ENCODE measurements at places on chromosomes 3 and 15.
A peak's percentile ranks its signal among the peaks of the same experiment; 100 is the strongest.

GRCh38 chr3:147755310-147755709 is 346.1 kb downstream of the ZIC1 start:
- no peak for DNase-seq

DNA sequence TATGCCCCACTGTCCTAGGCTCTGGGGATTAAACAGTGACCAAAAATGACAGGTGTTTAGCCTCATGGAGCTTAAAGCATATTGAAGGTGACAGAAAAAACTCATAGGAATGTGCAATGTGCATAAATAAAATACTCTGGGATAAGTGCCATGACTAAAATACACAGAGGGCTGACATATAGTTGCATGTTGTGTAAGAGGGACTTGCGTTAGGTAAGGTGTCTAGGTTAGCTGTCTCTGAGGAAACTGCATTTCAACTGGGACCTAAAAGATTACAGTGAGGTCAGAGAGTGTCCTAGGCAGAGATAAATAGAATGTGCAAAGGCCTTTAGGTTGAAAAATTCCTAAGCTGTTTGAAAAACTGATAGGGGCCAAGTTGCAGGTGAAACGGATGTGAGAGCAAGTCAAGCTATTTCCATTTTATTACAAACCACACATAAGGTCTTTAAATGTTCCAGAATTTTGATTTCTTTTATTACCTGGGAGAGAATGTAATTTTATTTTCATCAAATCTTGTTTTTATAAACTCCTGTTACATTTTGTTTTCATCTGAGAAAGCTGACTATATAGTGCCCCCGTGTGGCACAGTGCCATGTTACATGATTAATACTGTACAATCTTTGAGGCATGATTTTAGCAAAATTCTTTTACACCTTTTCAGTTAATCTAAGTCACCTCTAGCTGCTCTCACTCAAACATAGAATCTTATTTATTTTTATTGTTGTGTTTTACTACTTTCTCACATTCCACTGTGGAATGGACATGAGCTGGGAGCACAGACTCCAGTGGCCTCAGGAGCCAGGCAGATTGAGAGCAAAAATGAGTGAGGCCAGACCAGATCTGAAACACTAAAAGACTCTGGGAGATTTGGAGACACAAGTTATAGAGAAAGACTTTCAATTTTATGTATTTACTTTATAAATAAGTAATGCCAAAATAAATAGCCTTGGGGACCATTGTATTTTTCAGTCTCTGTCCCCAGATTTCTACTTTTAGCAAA is 259.6 kb upstream of the ZNF717 start:
- no peak for DNase-seq

GRCh38 chr3:138984816-138985215 is 21.3 kb downstream of the PRR23A start:
- no peak for DNase-seq

DNA sequence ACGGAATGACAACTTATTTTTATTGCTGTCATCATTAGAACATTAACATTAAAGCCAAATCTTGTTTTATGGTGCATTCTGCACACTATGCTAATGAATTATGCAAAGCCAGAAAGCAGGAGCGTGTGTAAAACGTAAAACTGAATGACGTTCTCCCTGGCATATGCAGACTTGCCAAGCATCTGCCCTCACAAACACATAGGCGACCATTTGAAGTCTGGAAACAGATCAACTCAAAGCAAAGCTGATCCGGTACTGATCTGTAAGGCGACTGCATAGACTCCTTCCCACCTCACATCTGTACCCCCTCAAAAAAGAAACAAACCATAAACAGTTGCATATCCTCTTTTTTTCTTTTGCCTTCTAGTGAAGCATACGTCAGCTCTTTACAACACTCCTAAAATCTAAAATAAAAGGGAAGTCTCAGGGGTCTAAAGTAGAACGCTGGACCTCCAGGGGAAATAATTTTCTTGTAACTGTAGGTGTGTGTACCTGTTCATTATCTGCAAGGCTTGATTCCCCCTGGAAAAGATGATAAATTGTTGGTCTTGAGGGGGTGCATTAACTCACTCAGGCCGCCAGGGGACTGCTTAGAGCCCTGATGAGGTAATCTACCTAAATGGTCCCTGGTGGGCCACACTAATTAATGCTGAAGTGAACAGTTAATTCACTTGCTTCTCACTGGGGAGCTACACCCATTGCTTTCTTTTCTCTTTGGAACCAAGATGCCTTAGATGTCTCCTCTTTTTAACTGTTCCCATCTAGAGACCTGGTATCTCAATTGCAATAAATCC is 231.4 kb downstream of the CDIN1 start:
- no peak for DNase-seq

- peak; percentile 8 for DNase-seq
Measured at GRCh38 chr15:71443538-71443937, 328.3 kb downstream of the THSD4 start.

DNA sequence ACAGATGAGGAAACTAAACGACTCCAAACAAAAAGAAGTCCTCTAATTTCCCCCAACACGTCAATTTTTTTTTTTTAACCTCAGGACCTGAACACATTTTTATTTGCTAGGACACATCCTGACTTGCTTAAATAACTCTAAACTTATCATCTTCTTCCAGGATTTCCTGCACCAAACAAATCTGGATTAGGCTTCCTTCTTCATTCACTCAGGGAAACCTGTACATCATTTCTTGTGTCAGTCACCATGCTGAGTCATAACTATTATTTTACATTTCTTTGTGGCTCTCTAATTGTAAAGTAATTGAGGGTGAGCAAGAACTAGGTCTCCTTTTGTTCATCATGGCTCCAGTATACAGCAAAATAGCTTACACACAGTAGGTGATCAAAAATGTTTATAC is 433.4 kb upstream of the GBE1 start:
- no peak for DNase-seq

GRCh38 chr3:34109846-34110245 is 311.4 kb downstream of the PDCD6IP start:
- no peak for DNase-seq

- no peak for DNase-seq
Measured at GRCh38 chr15:33067456-33067855, 127.1 kb downstream of the FMN1 start.

DNA sequence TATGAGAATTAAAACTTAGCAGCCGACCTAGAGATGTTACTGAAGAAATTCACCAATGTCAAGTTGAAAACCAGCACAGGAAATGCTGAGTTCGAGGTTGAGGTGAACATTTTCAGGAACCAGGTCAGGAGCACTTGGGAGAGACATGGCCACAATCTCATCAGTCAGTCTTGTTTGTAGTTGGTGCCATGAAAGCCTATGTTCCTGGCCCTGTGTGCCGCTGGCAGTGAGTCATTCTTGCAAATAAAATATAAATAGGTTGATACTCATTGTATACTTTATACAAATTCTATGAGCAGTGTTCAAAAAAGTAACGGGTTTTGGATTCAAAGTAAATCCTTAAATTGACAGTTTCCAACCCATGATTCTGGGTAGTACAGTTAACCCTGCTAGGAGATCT is 1.5 kb upstream of the FSIP1 start:
- DNase-seq = no peak

- DNase-seq = no peak
Measured at GRCh38 chr15:61318301-61318700, 89.2 kb upstream of the RORA start.

- no peak for DNase-seq
Measured at GRCh38 chr3:159917141-159917540, 71.5 kb upstream of the IL12A start.

GRCh38 chr3:6526861-6527260 is 334.1 kb upstream of the GRM7 start:
- DNase-seq = no peak

GRCh38 chr3:109903100-109903499 is 565.8 kb upstream of the DPPA4 start:
- no peak for DNase-seq

- DNase-seq = no peak
Measured at GRCh38 chr15:68258692-68259091, 18.9 kb upstream of the FEM1B start.

DNA sequence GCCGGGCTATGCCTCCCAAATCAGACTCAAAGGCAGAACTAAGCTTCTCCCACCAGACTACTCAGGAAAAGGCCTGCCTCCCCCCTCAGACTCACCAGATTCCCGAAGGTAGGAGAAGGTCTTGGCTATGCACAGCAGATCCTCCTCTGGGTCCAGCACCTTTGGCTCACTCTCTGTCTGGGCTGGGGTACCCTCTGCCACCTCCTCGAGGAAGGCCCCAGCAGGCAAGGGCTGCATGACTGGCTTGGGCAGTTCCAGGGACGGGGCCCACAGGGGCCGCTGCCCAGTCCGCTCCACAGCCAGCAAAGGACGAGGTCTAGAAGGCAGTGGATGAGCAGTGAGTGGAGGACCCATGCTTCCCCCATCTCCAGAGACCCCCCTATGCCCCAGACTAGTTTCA is 3.3 kb downstream of the CISH start:
- no peak for DNase-seq

DNA sequence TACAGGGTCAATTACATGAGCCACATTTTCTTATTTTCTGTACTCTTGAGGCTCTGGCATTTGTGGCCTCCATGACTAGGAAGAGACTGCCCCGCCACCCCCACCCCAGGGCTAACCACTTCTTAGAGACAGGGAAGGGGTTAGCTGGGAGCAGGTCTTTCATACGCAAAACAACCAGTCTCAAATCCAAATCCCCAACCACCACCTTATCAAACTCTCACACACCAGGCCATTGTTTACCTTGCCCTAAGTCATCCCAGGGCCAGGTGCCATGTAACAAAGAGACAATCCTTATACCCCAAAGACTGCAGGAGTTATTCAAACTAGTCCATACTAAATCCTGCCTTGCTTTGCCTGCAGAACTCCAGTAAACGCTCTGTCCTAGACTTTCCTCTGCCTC is 77.8 kb downstream of the B3GNT5 start:
- no peak for DNase-seq

DNA sequence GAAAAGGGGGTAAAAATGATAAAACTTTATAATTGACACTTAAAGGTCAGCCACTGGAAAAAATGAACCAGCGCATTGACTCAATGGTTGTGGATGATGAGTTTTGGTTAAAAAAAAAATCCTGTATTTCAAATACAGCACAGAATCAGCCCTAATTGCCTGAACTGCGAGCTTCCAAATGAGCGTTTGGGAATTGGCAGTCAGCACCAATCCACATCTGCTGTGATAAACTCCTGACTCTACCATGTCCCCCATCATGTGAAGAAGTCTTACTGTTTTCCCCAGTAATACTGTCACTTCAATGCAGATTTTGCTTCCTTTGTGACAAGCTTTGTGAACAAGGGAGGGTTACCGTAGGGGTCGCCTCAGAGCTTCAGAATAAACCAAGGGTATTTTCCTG is 235.4 kb downstream of the EBLN2 start:
- DNase-seq = no peak

DNA sequence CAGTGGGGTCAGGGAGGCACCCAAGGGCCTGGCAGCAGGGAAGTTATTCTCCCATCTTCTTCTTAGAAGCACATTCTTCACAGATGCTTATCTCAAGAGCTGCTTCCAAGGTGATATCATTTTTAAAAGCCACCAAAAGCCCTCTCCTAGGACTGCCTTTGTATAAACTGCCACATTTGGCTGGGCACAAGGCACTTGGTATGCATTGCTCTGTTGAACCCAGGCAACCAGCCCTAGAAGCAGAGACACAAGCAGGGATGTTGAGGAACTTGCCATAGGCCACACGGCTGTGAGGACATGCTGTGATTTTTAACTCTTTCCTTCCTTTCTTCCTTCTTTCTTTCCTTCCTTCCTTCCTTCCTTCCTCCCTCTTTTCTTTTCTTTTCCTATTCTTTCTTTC is 7.4 kb upstream of the SLC6A1 start:
- no peak for DNase-seq
